ENCODE measurements at places on chromosomes 6 and 20.

GRCh38 chr6:132643547-132643946 is 15.4 kb downstream of the TAAR1 start:
- no peak for DNase-seq

DNA sequence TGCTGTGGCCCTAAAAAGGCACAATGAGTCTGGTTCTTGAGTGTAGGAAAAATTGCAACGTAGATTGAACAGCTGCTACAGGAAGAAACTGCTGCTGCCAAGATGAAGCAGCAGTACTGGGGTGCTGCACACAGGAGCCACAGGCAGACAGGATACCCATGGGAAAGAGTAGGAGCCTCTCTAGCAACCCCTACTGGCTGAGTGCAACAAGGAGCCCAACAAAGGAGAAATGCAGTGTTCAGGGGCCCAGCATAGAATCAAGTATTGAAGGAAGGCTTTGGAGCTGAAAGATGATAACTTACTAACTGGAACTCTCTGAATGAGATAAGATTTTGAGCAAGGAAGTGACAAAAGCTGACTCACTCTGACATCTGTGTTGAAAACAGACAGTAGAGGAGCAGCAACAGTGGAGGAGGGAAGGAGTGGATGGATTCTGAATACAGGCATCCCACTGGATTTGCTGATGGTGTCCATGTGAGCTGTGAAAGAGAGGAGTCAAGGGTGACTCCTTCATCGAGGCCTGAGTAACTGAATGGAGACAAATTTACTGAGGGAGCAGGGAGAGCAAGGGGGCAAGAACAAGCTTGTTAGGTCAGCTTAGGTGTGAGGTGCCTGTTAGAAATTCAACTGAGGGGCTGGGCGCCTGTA is 534.7 kb upstream of the JARID2 start:
- DNase-seq = no peak

- DNase-seq = peak; percentile 79
Measured at GRCh38 chr6:48826901-48827701, 636.0 kb downstream of the MMUT start.

GRCh38 chr6:74671558-74672025 is 534.3 kb downstream of the COL12A1 start:
- DNase-seq = peak; percentile 98

DNA sequence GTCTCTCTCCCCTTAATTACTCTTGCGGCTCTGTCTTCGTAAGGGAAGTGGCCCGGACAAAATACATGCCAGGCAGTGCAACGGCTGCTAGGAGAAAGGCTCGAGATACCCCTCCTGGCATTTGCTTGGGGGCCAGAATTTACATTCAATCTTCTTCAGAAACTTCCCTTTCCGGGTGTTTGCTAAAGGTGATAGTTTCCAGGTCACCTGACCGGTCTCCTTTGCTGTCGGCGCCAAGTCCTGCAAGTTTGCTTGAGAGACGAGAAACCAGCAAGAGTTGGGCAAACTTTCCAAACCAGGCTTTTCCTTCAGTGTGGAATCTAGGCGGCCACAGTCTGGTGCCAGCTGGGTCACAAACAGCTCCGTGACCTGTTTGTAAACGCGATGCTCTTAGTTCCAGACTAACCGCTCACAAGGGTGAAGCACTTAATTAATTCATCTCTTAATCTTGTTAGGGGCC is 563 bp upstream of the SRSF3 start:
- DNase-seq = no peak

Data from AG04449 (cell line).